ENCODE measurements at places on chromosomes 13 and 19. TPM values are rescaled to one million over a fixed set of nuclear protein-coding genes. Genes with fewer than 3 reads are reported as not detected.

GRK1 gene
- total RNA-seq = 1.1 TPM

GRCh38 chr13:102970542-102970941 is 95.7 kb downstream of the SLC10A2 start:
- no peak for DNase-seq

GRCh38 chr19:13962699-13963602 is 10.6 kb downstream of the DCAF15 start:
- no peak for DNase-seq

- DNase-seq = no peak
Observed at GRCh38 chr13:64074971-64075474, 2659.4 kb upstream of the PCDH20 start.

DNA sequence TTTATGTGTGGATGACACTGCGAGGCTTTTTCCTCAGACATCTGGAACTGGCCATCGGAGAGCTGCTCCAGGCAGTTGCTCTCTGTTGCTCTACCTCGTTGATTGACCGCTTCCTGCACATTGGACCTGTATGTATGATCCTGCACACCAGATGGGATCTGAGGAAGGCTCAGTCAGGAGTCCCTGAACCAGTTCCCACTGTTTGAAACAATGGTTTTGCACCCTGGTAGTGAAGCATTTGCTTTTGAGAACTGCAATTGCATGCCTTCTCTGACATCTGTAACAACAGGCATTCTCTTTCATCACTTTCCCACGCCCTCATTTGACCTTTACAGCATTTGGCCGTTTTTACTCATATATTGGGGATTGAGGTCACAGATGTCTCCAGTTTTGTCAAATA is 61.1 kb upstream of the NPAS1 start:
- no peak for DNase-seq

DNA sequence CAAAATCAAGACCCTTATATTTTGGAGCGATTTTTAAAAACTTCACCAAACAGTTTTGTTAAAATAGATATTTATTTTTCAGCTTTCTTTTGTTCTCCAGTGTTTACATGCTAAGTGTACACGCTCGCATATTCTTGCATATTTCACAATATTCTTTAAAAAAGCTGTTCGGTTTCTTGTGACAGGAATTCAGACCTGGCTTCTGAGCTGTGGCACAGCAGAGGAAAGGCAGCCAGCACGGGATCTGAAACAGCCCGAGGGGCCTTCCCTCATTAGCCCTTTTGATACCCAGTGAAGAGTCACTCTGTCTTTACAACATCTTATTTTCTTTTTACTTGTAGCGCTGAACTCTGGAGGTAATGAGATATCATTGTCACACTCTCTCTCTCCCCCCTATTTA is 234.0 kb downstream of the B3GLCT start:
- no peak for DNase-seq

DNA sequence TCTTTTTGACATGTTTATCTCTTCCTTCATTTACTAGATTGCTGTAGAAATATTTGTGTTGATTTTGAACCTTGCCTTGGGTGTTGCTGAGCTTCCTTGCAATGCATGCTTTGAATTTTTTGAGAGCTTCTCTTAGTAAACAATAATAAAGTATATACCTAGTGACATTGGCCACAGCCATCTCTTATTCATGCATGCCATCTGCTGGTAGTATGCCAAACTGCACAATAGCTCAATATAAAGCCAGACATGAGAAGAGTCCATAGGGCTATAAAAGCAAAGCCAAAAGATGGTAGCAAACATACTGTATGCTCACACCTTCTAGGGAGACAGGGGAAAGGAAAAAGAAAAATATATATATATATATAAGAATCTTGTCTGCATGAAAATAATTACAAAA is 18.9 kb upstream of the ZSCAN5A start:
- DNase-seq = peak; percentile 16

DNA sequence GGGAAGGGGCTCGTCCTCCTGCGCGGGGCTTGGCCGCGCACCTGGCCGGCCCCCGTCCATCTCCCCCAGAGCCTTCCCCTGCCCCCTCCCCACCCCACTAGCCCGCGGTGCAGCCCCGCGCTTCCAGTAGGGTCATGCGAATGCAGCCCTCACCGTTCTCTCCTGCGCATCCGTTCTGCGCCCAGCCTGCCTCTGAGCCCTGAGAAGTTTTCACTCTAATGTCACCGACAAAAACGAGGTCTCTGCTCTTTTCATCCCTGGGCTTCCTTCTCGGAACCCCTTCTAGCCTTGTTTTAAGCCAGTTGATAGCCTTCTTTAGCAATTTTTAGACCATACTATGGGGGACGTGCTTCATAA is 97.4 kb downstream of the ATP8A2 start:
- no peak for DNase-seq

- no peak for DNase-seq
Observed at GRCh38 chr19:38394488-38394887, 6.0 kb downstream of the SPRED3 start.

GRCh38 chr19:18440936-18441803 is 3.2 kb upstream of the ISYNA1 start:
- DNase-seq = no peak

GRCh38 chr13:59665732-59666131 is 498.0 kb downstream of the DIAPH3 start:
- no peak for DNase-seq

Data from progenitor cell of endocrine pancreas (in vitro differentiated cells).